CD4-positive, alpha-beta T cell treated with Interleukin-15 for 4 hours (primary cell): ENCODE measurements at places on chromosomes 6 and 20.

DNA sequence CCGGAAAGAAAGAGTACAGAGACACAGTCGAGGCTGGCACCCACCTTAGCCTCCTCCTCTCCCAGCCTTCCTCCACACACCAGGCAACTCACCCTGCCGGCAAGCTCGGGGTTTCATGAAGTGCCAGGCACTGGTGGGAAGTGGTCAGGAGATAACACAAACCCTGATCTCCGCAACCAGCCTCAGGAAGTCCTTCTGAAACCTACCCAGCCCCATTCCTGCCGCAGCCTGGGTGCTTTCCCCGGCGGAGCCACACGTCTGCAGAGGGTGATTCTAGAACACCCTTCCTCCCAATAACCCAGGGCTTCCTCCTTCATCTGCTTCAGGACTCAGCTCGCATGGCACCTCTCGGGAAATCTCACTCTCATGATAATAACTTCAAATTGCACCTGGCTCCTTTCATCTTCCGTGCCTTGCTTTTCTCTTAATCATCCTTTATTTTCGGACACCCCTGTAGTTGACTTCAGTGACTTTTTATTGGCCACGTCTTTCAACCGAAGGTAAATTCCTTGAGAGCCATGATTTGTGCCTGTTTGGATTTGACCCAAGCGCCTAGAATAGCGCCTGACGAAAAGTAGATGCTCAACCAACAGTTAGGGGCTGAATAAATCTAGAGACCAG, 8.7 kb upstream of the HLA-E start:
- DNase-seq: peak; percentile 53

- DNase-seq: no peak
These were observed 16.1 kb upstream of the APMAP start for GRCh38 chr20:25008388-25009217.

GRCh38 chr6:141265756-141266623, 866.7 kb upstream of the GJE1 start:
- no peak for DNase-seq

DNA sequence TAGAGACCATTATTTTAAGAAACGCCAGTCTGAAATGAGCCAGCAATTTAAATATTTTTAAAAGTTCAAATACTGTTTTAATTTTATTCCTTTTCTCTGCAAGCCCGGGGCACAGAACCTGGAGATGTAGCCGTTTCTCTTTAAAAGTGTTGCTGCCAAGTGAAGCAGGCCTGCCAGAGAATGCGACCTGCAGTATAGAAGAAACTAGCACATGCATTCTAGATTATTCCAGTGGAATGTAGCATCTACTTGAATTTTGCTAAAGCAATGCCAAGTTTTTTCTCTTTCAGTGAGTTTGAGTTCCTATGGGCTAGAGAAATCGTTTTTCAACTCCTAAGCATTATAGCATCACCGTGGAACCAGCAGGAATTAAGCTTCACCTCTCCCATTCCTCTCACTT, 101.3 kb downstream of the QRSL1 start:
- DNase-seq: no peak

- no peak for DNase-seq
These were observed 52.9 kb upstream of the SLC22A16 start for GRCh38 chr6:110529355-110529754.

GRCh38 chr20:3739926-3740451, 7.5 kb downstream of the HSPA12B start:
- no peak for DNase-seq

DNA sequence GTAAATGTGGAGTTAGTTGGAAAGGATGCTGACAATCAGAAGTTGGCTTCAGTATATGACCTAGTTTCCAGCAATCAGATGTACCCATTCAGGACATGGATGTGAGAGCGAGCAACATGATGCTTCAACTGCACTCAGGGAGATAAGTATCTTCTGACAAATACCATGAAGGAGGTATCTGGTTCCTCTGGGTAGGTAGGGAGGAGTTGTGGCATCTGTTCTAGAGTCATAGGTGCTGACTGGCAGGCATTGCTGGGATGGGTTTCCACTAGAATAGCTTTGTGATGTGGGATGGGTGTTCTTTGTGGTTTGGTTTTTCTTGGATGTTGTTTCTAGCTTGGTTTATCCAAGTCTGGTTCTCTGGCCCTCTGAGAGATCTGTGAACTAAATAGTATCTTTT, 3.9 kb upstream of the REV3L start:
- DNase-seq: peak; percentile 17

- no peak for DNase-seq
These were observed 12.8 kb downstream of the AK9 start for GRCh38 chr6:109678240-109678639.

DNA sequence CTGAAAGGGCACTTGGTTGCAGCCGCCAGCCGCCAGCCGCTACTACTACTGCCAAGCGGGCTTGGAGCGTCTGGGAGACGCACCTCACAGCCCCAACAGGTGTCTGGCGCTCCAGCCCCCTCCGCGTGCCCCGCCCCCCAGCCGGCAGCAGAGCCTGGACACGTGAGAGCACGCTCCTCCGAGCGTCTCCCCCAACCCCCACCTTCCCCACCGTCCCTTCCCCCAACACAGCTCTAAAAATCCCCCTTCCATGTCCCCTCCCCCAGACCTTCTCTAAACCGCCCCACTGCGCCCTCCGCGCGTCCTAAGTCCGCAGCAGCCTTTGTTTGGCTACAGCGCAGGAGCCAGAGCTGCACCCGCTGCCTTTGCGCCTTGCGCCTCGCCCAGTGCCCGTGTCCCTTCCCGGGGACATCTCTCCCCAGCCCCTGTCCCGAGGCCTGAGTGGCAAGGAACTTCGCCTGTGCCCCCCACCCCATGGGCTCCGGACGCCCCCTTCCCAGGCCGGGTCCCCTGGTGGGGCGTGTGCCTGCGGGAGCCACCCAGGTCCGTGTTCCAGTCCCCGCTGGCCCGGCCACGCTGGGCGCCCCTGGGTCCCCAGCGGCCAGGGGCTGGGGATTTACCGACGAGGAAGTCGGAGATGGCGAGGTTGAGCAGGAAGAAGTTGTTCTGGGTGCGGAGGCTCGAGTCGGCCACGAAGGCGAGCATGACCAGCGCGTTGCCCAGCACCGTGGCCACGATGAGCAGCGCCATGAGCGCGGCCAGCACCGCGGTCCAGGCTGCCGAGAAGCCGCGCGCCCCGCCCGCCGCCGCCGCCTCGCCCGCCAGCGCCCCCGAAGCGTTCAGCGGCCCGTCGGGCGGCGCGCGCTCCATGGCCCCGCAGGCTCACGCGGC, 732 bp downstream of the HRH3 start:
- DNase-seq: no peak

DNA sequence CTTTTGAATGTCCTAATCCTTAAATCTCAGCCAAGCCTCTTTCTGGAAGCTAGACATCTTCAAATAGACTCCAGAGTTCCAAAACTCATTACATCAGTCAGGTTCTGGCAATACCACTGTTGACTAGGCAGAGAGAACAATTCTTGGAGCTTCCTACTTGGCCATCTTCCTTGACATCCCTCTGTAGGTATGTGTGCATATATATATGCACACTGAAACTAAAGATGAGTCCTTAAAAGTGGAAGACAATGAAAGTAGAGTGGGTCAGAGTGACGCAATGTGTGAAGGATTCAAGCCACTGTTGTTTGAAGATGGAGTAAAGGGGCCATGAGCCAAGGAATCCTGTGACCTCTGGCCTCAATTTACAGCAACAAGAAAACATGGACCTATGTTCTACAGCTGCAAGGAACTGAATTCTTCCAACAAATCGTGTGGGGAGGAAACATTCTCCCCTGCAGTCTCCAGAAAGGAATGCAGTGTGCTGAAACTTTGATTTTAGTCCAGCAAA, 18.7 kb upstream of the DUSP22 start:
- no peak for DNase-seq

- no peak for DNase-seq
These were observed 6.2 kb downstream of the DYNLT1 start for GRCh38 chr6:158638324-158638854.

- no peak for DNase-seq
These were observed 542 bp upstream of the AFG1L start for GRCh38 chr6:108294297-108294726.

DNA sequence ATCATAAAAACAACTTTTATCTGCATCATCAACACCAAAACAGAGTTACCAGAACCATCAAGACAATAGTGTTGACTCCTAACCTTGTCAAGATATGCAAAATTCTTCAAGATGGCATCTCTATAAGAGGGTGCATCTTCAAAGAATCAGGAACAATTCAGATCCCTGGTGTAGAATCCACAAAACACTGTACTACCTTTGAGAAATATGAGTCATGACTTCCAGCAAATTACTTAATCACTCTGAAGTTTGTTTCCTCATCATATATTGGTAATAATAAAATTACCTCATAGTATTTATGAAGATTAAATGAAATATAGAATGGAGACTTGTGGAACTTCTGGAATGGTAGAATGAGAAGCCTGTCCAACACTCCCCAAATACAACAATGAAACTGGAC, 221.3 kb upstream of the SUPT3H start:
- DNase-seq: no peak

DNA sequence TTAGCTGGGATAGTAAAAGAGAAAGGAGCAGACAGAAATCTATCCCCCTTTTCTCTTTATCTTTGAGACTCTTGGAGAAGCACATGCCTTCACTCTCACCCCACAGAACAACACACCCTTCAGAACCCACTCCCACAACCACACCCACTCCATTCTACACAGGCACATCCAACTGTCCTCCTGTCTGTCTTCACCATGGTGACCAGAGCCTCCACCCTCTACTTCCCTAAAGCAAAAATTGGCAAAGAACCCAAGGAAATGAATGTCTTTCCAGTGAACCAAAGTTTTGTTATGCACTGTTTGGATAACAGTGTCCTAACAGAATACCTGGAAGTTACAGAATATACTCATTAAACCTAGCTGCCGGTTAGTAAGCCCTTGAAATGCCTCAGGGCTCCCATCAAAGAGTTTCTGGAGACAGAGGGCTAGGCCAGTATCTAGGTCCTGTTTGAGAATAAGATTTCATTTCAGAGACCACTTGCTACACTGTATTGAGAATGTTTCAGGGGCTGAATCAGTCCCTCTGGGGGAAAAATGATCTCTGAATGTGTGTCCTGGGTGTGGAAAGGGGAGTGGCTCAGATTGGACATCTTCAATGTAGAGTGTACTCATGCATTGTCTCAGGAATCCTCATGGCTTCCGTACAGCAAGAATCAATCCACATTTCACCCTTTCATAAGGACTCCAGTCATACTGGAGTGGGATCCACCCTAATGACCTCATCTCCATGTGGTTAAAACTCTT, 101.1 kb downstream of the LY86 start:
- DNase-seq: no peak

GRCh38 chr20:13455713-13456112, 183.0 kb downstream of the TASP1 start:
- no peak for DNase-seq

GRCh38 chr6:98942263-98942803, 5.4 kb downstream of the FBXL4 start:
- no peak for DNase-seq

DNA sequence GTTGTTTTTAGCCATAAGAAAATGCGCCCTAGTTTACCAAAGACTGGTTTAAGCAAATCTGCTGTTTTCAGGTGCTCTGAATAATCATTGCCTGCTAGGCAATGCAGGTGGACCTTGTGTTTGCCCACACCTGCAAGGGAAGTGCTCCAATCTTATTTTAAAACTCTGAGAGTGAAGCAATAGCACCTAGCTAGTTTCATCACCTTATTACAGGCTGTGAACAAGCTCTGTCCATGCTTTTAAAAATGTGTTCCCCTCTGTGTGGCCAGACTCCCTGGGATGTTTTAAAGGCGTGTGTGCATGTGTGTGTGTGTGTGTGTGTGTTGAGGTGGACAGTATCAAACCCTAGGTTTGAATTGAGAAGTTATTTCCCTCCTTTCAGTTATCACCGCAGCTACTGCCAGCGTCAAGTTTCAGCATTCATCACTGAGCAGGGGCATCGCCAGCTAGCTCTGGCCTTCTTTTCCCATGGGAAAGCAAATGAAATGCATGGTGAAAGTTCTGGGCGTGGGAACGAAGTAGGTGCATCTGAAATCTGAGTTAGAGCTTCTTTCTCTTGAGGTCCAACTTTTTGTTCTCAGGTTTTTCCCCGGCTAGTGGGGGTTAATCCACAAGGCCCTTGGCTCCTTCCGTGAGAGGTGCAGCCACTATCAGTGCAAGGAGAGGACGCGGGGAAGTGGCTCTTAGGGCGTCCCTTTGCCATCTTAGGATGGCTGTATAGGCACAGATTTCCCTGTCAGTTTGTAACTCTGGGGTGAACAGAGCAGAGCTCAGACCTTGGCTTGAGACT, 30.8 kb downstream of the DUSP22 start:
- DNase-seq: no peak

DNA sequence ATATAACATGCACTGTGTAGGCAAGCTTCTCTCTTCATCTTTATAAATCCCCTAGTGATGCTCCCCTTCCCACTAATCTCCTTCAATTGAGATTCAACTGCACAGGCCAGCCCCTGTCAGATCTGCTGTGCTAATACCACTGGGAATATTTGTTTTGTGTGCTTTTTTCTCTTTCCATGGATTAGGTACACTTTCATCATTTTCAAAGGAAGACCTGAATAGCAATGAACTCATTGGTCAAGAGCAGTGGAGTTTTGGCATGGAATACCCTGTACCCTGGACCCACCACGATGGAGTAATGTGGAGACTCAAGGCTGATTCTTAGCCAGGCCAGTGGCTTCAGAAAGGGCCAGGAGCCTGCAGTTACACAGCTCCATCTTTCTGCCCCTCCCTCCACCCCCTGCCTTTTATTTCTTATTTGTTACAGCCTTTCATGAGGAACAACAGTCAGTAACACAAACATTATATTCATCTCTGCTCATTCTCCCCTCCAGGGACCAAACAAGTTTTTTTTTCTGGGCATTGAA, 75.4 kb upstream of the KCNG1 start:
- DNase-seq: no peak

DNA sequence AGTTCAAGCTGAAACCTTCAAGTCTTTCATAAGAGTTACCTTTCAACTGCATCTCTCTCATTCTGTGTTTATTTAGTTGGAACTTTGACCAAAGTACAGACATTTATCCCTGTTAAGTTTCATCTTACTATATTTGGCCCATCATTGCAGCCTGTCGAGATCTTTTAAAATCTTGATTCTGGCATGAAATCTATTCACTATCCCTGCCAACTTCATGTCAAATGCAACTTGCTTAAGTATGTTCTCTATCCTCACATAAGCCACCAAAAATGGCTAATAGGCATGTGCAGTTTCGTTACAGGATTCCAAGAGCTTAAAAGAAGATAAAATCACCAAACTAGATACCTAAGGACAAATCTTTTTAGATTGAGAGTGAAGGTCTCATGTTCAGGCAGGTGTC, 117.5 kb upstream of the KCNQ5 start:
- no peak for DNase-seq

- DNase-seq: no peak
These were observed 33.1 kb upstream of the SMLR1 start for GRCh38 chr6:130794010-130794697.

- no peak for DNase-seq
These were observed 72.5 kb downstream of the FLRT3 start for GRCh38 chr20:14264869-14265268.
